Activated CD8-positive, alpha-beta T cell treated with anti-CD3 and anti-CD28 coated beads for 36 hours (primary cell): ENCODE measurements at places on chromosomes 6 and 20. TPM values are rescaled to one million over a fixed set of nuclear protein-coding genes. Genes with fewer than 3 reads are reported as not detected.

The TINAG gene
- total RNA-seq: not detected

The HLA-DQB1 gene
- total RNA-seq: 5.3 TPM

DNA sequence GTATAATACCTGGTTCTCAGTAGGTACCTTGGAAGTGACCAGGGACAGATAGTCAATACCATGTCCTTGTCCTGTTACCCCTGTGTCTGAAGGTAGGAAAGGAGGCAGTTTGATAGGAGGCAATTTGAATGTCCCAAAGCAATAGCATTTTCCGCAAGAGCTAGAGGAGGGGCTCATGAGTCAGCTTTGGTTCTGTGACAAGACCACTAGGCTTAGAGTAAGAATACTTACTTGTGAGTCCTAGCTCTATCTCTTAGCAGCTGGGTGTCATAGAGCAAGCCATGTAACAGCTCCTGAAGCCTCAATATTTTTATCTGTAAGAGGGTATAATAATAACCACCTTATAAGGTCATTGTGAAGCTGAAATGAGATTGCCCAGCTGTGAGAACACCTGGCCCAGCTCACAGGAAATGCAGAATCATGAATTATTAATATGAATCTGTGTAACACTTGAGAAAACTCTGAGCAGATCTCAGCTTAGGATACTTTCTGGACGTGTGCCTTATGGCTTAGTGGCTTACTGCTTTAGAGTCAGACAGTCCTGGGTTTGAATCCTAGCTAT is 58.6 kb downstream of the DAAM2 start:
- DNase-seq: no peak

GRCh38 chr20:40681165-40681564 is 7.9 kb downstream of the MAFB start:
- no peak for DNase-seq

GRCh38 chr6:41755895-41756294 is 8.7 kb upstream of the PGC start:
- no peak for DNase-seq

DNA sequence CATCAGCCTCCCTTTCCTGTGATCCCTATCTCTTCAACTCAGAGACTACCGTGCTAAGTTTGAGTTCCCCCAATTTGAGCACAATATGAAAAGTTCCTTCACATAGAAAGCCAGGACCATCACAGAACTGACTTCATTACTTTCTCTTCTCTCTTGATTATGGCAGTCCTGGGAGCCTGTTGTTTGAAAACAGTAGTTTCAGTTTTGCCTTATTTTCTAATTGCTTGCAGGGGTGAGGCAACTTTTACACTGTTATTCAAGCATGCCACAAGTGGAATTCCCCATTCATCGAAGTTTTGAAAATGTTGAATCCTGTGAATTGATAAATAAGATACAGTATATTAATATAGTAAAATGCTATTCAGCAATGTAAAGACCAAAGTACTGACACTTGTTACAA is 569.7 kb upstream of the MARCKS start:
- no peak for DNase-seq
